ENCODE measurements at places on chromosomes 2 and 18.
A peak's percentile ranks its signal among the peaks of the same experiment; 100 is the strongest.

- no peak for DNase-seq
Observed at GRCh38 chr2:72326759-72327158, 179.1 kb upstream of the CYP26B1 start.

DNA sequence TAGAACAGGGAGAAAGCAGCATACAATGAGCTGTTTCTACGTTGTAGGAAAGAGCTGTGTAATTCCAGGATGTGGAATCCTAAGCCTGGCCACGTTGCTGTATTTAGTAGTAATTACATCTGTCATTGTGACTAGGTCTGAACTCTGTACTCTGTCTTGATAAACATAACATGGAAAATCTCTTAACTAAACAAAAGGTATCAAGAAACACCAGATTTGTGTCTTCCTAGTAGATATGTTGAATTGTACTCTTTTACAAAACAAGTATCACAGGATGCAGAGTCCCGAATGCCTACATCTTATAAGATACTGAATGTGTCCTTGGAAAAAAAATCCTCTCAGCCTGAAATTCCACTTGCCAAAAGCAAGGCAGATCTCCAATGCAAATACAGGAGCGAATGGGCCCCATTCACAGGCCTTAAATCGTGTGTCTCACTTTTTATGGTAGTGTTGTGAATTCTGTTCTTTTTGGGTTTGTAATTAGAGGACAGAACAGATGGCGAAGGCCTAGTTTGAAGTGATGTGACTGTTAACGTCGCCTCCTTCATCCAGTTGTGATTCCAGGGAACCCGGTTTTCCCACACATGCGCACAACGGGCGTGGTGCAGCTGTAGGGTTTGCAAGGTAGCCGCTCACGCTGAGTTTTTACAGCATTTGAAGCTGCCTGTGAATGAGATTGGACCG, 246.5 kb downstream of the GBX2 start:
- DNase-seq = no peak

GRCh38 chr18:10850840-10851239, 298.5 kb downstream of the PIEZO2 start:
- peak; percentile 19 for DNase-seq

- DNase-seq = no peak
Observed at GRCh38 chr2:74659462-74659861, 5.4 kb downstream of the SEMA4F start.

DNA sequence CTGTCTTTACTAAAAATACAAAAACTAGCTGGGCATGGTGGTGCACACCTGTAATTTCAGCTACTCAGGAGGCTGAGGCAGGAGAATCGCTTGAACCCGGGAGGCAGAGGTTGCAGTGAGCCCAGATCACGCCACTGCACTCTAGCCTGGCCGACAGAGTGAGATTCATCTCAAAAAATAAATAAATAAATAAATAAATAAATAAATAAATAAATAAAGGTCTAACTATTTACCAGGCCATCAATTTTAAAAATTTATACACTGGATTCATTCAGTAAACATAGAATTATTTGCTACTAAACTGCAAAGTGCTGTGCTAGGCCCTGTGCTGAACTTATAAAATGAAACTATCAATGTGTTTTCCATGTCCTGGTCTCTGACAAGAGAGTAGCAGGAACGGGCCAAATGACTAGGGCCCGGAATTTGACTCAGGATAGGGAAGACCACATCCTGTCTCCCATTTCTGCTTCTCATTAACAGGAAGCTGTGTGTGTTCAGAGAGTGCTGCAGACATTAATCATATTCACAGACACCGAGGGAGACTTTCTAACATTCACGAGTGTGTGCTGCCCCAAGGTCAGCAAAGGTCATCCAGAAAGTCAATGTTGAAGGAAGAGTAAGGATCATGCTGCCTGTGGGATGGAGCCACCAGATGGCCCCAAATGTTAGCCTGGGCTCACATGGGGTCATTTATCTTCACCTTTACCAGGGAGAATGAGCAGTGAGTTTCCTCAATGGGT, 95.8 kb downstream of the SPP2 start:
- no peak for DNase-seq

- DNase-seq = no peak
Observed at GRCh38 chr18:4391859-4392258, 63.2 kb downstream of the DLGAP1 start.

DNA sequence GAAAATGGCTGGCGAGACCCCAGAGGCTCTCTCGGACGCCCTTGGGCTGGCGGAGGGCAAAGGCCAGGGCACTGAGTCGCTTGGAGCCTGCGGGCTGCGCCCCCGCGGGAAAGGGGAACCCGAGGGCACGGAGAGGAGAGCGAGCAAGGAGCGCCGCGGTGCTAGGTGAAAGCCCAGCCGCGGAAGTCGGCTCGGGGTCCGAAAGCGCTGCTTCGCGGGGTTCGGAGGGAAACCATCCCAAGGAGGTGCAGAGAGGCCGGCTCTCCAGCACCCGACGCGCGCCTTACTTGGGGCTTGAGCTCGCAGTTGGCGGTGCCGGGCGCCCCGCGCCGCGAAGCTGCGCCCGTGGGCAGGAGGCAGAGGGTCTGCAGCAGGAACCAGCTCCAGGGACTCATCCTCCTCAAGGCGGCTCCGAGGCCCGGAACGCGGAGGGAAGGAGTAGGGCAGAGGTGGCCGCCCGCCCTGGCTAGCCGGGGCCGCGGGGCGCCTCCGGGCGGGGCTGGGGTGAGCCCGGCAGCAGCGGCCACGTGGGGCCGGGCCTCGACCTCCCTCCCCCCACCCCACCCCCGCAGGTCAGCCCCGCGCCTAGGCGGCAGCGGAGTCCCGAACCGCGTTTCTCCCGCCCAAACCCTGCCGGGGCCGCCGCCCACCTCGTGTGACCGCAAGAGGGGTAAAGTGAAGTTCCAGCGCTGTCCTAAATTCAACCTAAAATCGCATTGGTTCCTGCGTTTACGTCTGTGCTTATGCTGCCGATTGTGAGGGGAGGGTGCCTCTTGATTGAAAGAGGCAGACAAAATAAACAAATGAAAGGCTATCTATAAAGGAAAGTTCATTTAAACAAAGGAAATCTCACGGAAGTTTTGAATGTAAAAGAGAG, at the start of gene TRABD2A:
Gene TRABD2A (minus strand): TSS at position 440 of the 877 bp plus-strand sequence. CDS start 45 bp downstream, at position 395.
- DNase-seq = peak; percentile 62

DNA sequence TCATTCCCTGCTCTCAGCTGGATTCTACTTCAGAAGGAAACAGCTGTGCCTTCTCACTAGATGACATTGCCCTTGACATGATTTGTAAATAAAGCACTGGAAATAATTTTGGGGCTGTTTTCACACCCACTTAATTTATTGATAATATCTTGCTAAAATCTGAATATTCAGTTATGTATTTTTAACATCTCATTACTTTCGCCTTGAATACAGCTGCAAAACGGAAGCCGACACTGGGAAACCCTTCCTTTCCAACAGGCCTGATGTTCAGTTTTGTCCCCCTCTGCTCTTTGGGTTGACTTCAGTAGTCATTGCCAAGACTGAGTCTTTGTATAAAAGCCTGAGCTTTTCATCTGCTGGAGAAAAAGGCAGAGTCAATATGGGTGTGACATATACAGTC, 82.7 kb downstream of the DOCK10 start:
- no peak for DNase-seq

DNA sequence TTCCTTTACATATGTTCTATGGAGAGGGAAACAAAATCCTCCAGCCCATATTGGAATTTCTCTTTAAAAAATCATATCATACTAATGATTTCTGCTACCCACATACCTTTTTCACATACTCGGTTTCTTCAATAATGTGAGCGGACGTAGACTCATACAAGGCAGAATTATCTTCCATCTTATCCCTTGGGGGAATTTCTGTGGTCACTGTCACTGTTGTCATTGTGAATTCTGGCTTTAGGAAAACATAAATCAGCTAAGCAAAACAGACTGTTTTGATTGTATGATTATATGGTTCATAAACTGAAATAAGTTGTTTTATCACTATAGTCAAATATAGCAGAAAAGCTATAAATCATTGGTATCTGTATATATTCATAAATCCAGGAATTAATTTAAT, 16.7 kb downstream of the CCDC68 start:
- DNase-seq = no peak

- peak; percentile 44 for DNase-seq
Observed at GRCh38 chr18:805008-805754, 6.9 kb downstream of the YES1 start.

- DNase-seq = no peak
Observed at GRCh38 chr2:226873826-226874225, 38.0 kb downstream of the RHBDD1 start.

- DNase-seq = no peak
Observed at GRCh38 chr18:2312440-2312839, 258.9 kb downstream of the METTL4 start.

- DNase-seq = no peak
Observed at GRCh38 chr2:230983566-230983965, 12.4 kb upstream of the SPATA3 start.

DNA sequence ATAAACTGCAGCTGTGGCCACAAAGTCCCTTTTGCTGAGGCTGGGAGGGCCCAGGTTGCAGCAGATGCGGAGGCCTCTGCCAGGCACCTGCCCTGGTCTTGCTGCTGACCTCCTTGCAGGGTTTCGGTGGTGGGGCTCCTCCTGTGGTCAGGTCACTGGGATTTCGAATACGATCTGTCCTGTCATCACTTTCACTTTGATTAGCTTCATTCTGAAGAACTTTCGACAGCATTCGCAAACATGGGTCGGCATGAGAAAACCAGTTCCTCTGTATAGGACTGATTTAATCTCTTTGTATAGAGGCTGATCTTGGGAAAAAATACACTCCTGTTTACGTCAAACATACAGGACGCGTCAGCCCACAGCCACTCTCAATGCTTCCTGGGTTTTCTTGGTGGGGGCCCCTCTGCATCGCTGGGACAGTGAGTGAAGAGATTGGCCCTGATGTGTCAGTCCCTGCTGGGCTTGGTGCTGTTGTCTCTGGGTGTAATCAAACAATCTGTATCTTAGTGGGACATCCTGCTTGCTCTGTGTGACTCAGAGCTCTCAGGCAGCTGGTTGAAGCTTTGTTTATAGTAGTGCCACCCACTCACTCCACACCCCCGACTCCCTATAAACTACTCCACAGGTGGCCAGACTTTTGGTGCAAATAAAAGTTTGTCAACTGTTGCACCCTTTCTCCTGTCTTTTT, 209.4 kb upstream of the CXCR4 start:
- DNase-seq = peak; percentile 80

DNA sequence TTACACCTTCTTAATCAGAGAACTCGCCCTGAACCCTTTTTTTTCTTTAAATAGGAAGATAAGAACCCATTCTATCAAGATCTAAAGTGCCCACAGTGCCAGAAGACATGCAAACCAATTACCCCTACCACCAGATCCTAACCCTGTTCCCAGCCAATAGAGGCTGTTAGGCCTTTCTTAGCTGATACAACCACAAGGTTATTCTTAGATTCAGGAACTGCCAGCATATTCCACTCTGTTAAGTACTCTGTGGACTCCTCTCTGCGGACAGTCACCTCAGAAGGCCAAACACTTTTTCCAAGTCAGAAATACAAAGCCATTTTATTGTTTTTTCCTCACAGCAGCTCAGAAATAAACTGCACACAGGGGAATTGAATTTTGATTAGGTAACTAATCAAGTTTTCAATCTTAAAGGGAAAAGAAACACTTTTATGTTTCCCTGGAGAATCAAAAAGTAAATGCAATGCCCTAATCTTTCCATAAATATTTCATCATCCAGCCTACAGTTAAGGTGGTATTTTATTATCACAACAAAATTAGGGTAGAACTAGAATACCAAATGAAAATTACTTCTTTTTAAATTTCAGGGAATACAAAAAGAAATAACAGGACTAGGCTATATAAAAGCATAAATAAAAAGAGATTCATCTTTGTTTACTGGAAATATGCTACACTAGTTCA, 111.4 kb downstream of the NBAS start:
- DNase-seq = peak; percentile 25

DNA sequence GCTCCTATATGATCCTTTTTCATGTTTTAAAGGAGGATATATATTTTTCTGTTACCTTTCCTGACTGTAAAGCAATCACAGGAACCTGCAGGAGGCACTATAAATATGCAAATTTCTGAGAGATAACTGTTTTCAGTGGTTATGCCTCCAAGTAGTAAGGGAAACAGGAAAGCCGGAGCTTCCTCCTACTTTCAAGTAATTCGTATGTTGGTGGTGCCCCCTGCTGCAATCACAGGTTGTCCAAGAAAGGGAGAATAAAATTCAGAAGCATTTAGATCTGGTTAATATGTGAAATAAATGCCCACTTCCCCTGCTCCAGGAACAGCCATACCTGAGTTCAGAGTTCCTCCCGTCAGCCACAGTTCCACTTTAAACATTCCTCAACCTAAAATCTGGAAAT, 12.0 kb upstream of the BCL11A start:
- peak; percentile 79 for DNase-seq

DNA sequence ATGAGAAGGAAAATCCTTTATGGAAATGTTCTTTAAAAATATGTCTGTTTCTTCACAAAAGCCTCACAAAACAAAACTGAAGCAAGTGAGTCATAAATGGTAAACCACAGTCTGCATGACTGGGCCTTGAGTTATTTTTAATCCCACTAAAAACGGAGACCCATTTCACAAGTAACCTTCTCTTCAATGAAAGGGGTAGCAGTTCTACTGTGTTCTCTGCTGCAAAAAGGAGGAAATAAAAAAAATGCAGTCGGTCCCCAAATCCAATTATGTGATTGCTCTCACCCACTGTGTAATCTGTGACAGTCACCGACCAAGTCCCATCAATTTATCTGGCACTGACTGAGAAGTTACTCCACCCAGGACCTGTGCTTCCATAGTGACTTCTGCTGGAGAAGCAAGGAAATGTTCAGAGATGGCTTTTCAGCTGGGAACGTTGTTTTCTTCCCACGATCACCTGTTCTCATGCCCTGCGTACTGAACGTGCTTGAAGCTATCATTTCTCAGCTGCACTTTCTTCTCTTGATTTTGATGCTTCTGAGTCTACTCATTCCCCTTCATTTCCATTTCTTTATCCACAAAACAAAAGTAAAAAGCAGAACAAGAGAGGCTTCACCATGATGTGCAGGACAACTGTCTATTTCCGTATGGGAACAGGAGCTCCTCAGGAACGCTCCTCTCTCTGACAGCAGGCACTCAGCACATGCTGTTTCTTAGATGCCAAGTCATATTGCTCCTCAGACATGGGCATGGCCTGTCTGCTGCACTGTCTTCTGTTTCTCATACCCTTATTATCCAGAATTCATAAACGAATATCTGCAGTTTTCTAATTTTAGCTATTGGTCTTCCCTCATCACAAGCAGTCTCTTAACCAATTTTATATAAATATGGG, 80.0 kb upstream of the TMEM200C start:
- DNase-seq = no peak

GRCh38 chr2:160570376-160570775, 76.8 kb upstream of the RBMS1 start:
- DNase-seq = no peak
